ENCODE measurements at places on chromosomes 16 and 17.

DNA sequence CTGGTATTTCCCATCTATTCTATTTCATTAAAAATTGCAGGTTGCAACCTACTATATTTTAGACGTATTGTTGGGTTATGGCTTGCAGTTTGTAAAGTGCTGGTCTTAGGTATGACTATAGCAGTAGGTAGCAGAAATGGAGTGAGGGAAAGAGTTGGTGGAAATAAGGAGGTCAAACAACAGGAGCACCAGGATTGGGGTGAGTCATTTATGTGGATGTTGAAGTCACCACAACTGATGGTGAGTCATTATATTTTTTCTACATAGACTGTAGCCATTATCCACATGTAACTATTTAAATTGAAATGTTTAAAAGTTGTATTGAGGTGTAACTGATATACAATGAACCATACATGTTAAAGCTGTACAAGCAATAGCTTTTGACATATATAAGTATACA is 25.0 kb upstream of the HS3ST3A1 start:
- DNase-seq, result no peak

- DNase-seq, result peak; percentile 13
Observed at GRCh38 chr17:3944485-3945388, 19.5 kb downstream of the ATP2A3 start.

DNA sequence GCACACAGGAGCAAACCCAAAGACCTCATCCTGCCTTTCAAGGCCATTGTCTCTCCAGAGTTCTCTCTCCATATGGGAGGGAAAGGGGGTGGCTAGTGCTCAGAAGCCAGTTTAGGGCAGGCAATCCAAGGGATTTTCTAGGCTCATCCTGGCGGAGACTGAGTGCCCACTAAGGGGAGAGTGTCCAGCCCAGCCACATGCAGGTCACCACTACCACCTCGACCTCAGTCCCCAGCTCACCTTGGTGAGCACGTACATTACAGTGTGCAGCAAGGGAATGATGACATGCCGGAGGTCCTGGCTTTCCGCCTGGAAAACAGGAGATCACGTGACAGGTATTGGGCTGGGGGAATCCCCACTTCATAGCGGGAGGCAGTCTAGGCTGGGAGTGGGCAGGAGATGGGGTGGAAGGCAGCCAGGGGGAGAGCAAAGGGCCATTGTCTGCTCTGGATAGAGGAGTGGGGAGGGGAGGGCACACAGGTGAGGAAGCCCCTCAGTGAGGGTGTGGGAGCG is 29.9 kb downstream of the PIK3R6 start:
- DNase-seq, result no peak

- no peak for DNase-seq
Observed at GRCh38 chr16:75027520-75028300, 28.9 kb downstream of the ZNRF1 start.

- no peak for DNase-seq
Observed at GRCh38 chr17:75872434-75873351, 5.7 kb downstream of the TRIM47 start.

DNA sequence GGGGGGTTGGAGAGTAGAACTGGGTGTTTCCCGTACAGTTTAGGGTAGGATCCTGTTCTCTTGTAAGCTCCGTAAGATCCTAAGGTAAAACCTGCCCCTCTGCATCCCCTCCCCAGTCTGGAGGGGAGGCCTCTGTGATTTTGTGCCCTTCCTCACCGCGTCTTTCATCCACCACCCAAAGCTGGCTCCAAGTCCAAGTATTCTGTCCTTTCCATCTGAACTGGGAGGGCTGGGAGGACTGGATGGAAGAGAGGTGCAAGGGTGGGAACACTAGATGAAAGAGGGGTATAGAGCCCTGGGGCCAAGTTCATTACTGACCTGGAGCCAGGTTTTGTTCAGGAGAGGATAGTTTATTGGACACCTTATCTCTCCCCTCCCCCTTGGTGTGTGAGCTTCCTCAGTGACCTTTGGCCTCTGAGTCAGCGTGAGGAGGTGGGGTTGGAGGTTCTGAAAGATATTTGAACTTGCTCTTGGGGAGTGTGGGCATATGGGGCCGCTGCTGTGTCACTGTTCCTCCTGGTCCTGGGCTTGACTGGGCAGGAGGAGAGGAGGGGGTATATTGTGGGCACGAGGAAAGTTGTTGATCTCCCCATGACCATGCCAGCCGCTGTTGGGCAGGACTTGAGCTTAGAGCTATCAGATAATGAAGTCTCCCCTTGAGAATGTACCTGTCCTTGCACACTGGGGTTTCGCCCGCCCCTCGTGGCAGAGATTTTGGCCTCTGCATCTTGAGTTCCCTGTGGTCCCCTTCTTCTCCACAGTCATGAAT is 1.6 kb downstream of the LASP1 start:
- DNase-seq, result peak; percentile 84

GRCh38 chr16:783404-784161 is 4.6 kb downstream of the RPUSD1 start:
- DNase-seq, result no peak

GRCh38 chr16:51508490-51509212 is 357.6 kb upstream of the SALL1 start:
- no peak for DNase-seq

All from activated CD4-positive, alpha-beta T cell treated with anti-CD3 and anti-CD28 coated beads for 4 hours (primary cell).